ENCODE measurements at places on chromosomes 6 and 20.

DNA sequence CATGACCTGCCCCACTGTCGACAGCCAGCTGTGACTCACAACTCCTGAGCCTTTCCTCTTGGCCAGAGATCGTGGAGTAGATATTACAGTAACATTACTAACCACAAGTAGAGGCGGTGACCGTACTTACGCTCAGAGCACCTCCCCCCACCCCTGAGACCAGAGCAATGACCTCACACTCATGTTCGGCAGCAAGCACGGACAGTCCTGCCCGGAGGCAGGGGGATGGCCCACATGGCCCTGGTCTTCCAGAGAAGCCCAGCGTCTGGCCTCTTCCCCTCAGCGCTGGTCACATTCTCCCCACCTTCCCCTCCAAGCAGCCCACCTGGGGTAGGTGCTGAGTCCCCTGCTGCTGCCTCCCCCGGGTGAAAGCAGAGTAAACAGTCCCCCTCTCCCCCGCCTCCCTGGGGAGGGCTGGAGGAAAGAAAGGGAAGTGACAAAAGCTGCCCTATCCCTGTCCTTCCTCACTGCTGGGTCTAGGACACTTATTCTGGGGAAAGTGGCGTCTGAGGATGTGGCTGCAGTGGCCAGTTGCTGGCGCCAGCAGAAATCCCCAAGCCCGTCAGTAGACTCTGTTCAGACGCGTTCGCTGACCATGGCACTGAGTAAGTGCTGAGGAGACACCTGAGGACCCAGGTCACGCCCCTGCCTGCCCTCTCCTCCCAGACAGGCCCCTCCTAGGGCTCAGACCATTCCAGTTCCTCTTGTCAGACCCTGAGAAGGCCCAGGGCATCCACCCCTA, 68.5 kb downstream of the MRPL14 start:
- peak; percentile 76 for DNase-seq

GRCh38 chr6:82953871-82954270, 111.8 kb downstream of the UBE3D start:
- no peak for DNase-seq

DNA sequence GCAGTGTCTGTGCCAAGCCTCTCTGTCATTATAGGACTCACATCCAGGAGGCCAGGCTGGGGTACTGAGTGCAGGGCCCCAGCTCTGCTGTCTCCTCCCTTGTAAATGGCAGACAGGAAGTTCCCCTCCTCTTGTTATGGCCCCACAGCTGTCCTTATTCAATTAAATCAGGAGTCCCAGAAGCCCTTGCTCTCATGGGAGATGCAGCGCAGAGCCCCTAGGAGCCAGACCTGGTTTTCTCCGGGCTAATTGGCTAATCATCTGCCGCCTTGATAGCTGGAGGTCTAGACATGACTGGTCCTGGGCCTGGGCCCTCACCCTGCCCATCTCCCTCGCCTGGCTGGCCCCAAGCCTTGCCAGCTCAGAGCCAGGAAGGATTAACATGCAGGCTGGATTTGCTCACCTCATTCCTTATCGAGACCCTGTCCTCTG, 172.0 kb downstream of the VEGFA start:
- DNase-seq: no peak

- no peak for DNase-seq
These were observed 125.1 kb downstream of the TCP11 start for GRCh38 chr6:35015996-35016395.

GRCh38 chr6:161008245-161008644, 16.7 kb downstream of the MAP3K4 start:
- no peak for DNase-seq

DNA sequence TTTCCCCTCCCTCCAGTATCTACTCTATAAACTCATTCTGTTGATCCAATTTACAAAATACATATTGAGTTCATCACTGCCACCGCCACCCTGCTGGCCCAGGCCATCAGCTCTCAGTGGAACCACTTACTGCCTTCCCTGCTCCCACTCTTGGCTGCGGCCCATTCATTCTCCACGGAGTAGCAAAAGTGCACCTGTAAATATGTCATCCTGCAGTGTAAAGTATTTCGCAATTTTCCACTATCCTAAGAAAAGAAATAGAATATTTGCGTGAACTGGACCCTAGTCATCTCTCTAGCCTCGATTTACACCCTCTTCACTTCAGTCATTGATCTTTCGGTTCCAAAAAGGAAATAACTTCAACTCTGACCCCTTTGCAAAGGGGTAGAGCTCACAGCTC, 258.3 kb upstream of the TFAP2D start:
- no peak for DNase-seq

DNA sequence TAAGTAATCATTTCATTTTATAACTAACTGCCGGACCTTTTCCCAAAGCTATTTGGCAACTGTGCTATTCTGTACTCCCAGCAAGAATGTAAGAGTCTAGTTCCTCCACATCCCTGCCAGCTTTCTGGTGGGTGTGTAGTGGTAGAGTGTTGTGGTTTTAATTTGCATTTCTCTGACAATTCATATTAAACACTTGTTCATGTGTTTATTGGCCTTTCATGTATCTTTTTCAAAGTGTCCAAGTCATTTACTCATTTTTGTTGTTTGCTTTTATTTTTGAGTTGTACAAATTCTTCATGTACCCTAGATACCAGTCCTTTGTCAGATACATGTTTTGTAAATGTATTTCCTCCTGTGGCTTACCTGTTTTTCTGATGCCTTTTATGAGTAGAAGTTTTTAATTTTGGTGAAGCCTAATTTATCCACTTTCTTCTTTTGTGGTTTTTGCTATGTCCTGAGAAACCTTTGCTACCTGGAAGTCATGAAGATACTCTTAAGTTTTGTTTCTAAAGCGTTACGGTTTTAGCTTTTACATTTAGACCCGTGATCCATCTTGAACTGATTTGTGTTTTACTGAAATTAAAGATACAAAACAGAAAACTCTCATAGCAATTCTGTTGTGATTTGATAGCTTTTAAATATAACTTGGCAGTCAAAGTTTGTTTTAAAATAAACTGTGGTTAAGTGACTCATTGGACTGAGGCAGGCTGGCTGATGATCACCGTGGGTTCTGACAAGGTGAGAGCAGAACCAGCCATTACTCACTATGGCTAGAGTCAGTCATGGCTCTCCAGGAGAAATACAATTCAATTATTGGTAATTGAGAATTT, 8.0 kb downstream of the MYLIP start:
- no peak for DNase-seq

DNA sequence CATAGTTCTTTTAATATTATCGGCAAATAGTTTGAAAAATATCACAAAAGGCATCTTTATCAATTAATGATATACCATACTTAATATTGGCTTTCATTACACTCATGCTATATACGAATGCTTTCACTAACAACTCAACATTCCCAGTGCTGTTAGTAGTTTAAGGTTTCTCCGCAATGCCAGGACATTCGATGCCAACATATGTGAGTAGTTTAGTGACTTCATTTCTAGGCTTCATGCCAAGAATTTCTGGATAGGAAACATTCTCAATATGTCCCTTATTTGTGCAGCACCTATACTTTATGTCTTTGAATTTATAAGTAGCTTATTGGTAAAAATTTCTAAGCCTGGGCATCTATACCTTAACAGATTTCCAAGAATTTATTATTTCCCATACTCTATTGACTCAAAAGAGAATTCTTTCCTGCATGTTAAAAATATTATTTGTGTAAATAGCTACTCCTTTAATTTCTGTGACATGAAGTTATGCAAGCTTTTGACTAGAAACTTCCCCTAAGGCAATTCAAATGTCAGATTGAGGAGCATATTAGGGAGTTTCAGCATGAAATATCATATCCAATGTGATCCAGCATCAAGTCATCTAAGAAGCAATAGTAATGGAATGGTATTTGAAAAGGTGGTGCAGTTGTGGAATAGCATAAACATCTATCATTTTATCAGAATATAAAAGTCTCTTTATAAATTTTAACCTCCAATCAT, 236.0 kb upstream of the STXBP5 start:
- no peak for DNase-seq

DNA sequence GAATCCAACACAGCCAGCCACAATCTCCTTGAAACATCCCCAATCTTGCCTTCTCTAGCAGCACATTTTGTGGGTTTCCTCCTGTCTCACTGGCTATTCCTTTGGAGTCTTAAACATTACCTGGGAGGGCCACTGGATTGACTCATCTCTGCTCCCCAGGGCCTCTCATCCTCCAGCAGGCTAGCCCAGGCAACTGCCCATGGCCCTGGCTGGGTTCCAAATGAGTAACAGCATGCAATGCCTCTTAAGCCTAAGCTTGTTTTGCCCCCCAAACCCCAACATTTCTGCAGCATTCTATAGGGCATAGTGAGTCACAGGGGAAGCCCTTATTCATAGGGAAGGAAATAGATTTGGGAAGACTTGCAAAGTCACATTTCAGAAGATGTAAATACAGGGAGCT, 204.9 kb downstream of the FOXA2 start:
- DNase-seq: no peak

DNA sequence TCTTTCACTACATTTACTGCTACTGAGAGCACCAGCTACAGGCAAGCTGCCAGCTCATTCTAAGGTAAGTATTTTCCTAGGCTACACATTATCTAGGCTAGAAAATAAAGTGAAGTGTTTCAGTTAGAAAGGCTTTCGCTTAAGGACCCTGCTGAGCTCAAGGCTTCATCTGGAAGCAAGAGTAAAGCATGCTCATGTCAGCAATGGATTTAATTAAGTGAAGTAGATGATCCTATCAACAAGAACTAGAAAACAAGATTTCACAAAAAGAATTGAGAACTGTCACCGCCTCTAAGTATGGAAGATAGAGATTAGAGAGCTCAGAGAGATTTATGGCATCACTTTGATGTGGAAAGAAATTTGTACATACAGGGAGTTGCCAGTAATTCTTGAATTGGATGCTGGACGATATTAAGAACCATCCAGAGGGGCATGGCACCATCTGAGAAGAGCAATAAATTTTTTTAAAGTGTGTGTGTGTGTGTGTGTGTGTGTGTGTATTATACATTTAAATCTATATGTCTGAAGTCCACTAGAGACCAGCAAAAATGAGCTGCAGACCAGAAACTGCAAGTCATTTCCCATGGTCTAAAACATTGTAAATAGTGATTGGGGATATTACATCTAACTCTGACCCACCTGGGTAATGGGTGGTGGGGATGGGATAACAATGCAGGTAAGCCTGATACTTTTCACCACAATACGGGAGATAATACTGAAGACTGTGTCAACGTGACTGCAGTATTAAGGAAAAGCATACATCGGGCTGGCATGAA, 105.2 kb upstream of the MAP7 start:
- no peak for DNase-seq

DNA sequence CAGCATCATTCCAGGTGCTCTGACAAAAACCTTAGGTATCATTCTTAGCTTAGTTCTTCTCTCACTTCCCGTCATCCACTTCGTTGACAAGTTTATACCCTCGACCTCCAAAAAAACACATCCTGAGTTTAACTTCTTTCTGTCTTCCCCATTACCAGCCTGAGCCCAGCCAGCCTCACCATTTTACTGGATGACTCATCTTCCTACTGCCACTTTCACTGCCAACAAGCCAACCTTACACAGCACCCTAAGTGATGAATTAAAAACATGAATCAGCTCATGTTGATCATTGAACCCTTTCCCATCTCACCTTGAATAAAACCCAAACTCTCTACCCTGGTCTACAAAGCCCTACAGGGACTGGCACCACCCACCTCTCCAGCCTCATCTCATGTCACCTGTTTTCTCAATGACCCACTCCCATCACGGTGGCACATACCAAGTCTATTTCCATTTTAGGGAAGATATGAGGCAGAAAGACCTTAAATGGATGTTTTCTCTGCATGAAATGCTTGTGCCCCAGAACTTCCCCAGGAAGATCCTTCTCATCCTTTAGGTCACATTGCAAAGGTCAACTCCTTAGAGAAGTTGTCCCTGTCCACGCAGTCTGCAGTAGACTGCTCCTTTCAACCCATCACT, 9.9 kb upstream of the UST start:
- DNase-seq: no peak

- no peak for DNase-seq
These were observed 287.7 kb downstream of the TAF4 start for GRCh38 chr20:61777773-61778494.

GRCh38 chr6:144678844-144679243, 393.7 kb downstream of the UTRN start:
- no peak for DNase-seq

DNA sequence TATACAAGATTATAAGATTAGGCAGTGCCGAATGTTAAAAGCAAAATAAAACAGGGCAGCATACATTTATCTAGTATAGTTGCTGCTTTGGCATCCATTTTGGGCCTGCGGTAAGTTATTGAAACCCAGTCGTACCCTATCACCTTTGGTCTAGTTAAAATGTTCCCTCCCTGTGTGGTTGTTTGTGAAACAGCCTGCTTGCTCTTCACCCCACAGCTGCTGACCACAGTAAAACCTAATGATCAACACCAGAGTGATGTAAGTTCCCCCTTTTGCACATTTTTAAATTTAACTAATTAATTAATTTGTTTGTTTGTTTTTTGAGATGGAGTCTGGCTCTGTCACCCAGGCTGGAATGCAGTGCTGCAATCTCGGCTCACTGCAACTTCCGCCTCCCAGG, 50.3 kb upstream of the TXNDC5 start:
- no peak for DNase-seq

GRCh38 chr6:102402635-102403329, 1009.3 kb downstream of the GRIK2 start:
- no peak for DNase-seq

DNA sequence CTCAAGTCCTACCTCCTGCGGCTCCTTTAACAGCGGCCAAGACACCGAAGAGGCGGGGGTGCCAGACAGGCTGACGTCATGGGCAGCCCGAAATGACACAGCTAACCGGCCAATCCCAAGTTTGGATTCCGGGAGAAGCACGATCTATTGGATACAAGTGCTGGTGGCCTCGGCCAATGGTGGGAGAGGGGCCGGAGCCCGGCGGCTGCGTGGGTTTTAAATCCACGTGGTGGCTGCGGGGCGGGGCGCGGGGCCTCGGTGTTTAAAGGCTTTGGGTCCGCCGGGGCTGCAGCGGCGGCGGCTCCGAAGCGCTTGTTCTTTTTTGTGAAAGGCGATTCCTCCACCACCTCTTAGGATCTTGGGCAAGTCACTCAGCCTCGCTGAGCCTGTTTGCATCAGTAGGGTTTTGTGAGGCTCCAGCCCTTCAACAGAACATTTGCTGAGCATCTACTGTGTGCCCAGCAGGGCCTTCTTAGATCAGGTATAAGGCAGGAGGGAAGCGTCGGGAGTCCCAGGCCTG, 8.7 kb upstream of the PMEPA1 start:
- peak; percentile 87 for DNase-seq

DNA sequence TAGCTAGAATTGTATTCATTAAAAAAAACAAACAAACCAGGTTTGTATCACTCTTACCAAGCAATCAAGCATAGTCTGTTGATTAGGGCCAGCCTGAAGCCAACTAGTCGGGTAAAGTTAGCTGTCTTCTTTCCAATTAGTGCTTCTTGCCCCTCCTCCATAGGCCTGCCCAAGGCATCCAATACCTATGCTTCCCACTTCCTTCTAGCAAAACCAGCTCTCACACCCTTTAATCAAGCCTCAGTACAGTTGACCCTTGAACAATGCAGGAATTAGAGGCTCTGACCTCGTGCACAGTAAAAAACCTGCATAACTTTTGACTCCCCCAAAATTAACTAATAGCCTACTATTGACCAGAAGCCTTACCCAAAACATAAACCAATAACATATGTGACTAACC, 119.1 kb upstream of the DTNBP1 start:
- no peak for DNase-seq

- peak; percentile 58 for DNase-seq
These were observed 667 bp downstream of the STX11 start for GRCh38 chr6:144150710-144151657.

Data from right lobe of liver (tissue), 6 donors.